B cell (primary cell): ENCODE measurements at places on chromosomes 1 and 21. TPM values are rescaled to one million over a fixed set of nuclear protein-coding genes. Genes with fewer than 3 reads are reported as not detected.

The HSD3B1 gene
- polyA plus RNA-seq = not detected in 2 replicates

The OR2T33 gene
- not detected in 2 replicates for polyA plus RNA-seq

The RPAP2 gene
- polyA plus RNA-seq = 4.4 and 6.3 TPM in 2 replicates

The SNRPE gene
- 76.9 and 99.3 TPM in 2 replicates for polyA plus RNA-seq

The TMEM52 gene
- 1.00 and 2.1 TPM in 2 replicates for polyA plus RNA-seq

The E2F2 gene
- 1.6 and 2.4 TPM in 2 replicates for polyA plus RNA-seq

The DNAJC16 gene
- polyA plus RNA-seq = 15.1 and 16.9 TPM in 2 replicates

The CEP85 gene
- polyA plus RNA-seq = 16.1 and 16.3 TPM in 2 replicates

The MYOG gene
- not detected in 2 replicates for polyA plus RNA-seq

The MANEAL gene
- polyA plus RNA-seq = 1.1 and 3.1 TPM in 2 replicates

The NUF2 gene
- 1.3 and 1.5 TPM in 2 replicates for polyA plus RNA-seq

The MARK1 gene
- polyA plus RNA-seq = 0.16 and 0.52 TPM in 2 replicates

The SELL gene
- 212 and 258 TPM in 2 replicates for polyA plus RNA-seq
